Occipital lobe (tissue), 3 donors: ENCODE measurements at places on chromosomes 16 and 17. TPM values are rescaled to one million over a fixed set of nuclear protein-coding genes. Genes with fewer than 3 reads are reported as not detected.

Gene FBXW10B
- total RNA-seq: 1.1 TPM

Gene RNF222
- total RNA-seq: not detected

Gene TNP2
- not detected for total RNA-seq

Gene SHISA6
- total RNA-seq: 3.3 TPM

Gene HID1
- 13.7 TPM for total RNA-seq

Gene MTMR4
- 119 TPM for total RNA-seq

Gene MFAP4
- total RNA-seq: 0.47 TPM

Gene BTBD17
- total RNA-seq: 4.5 TPM
